ENCODE measurements at places on chromosomes 12 and 14. TPM values are rescaled to one million over a fixed set of nuclear protein-coding genes. Genes with fewer than 3 reads are reported as not detected.

DNA sequence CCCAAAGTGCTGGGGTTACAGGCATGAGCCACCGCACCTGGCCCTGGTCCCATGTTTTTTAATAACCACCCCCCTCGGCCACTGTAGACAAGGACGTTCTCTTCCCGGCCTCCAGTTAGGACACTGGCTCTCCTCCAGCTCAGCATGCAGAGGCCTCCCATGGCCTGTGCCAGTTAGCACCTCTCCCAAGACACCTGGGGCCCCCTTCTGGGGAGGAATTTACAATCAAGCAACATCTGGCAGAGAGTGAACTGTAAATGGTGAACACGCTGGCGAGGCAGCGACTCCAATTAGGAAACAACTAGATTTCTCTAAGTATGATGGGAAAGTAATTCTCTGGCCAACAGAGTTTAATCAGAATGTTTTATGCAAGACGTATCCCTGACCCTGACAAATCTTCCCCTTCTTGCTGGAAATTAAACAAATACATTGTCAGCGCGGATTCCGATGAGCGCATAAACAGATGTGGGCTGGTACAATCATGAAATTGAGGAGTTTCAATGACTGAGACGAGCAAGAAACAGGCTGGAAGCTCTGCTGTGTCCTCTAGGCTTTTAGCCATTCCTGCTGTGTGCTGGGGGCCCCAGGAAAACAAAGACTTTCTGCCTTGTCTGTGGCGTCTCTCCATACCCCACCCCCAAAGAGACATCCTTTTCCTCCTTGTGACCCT, 61.7 kb upstream of the DLK1 start:
- H3K27ac ChIP-seq, result no peak overlapping the region
- H3K27me3 ChIP-seq, result peaks cover 9% of the 10 kb centered on the region
- H3K36me3 ChIP-seq, result no peaks in the 10 kb centered on the region
- H3K4me1 ChIP-seq, result peaks cover 6% of the 10 kb centered on the region
- DNase-seq, result no peak

DNA sequence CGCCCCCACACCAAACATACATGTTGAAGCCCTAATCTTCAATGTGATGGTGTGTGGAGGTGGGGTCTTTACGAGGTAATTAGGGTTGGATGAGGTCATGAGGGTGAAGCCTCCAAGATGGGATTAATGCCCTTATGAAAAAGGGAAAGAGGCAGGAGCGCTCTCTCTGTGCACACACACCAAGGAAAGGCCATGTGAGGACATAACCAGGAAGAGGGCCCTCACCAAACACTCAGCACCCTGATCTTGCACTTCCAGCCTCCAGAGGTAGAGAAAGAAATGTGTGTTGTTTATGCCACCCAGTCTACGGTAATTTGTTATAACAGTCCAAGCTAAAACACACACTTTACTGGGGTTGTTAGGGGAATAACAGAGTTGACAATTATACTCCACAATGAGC, 14.6 kb upstream of the PITPNM2 start:
- no peak overlapping the region for H3K4me3 ChIP-seq
- H3K36me3 ChIP-seq, result peaks cover 39% of the 10 kb centered on the region
- H3K4me1 ChIP-seq, result peaks cover 11% of the 10 kb centered on the region
- peak overlapping the region; percentile 29 for H3K27ac ChIP-seq
- no peaks in the 10 kb centered on the region for H3K27me3 ChIP-seq
- DNase-seq, result no peak

DNA sequence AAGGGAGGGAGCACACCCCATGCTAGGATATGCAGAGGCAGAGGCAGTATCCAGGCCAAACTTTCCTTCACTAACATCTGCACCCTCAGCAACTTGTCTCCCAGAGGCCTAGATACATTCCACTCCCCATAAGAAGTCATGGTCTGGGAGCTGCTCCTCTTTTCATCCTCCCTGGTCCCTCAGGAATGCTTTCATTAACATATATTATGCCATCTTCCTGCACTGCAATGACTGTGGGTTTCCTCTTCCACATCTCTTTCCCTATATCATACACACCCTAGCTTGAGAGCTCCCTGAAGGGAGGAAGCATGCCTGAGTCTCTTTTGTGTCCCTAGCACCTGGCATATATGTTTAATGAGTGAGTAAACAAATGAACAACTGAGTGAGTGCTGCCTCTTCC, 8.6 kb downstream of the DDN start:
- no peak for DNase-seq
- H3K36me3 ChIP-seq, result no peaks in the 10 kb centered on the region
- peaks cover 66% of the 10 kb centered on the region for H3K27me3 ChIP-seq
- H3K4me1 ChIP-seq, result peaks cover 13% of the 10 kb centered on the region
- no peak overlapping the region for H3K4me3 ChIP-seq
- H3K27ac ChIP-seq, result no peak overlapping the region

DNA sequence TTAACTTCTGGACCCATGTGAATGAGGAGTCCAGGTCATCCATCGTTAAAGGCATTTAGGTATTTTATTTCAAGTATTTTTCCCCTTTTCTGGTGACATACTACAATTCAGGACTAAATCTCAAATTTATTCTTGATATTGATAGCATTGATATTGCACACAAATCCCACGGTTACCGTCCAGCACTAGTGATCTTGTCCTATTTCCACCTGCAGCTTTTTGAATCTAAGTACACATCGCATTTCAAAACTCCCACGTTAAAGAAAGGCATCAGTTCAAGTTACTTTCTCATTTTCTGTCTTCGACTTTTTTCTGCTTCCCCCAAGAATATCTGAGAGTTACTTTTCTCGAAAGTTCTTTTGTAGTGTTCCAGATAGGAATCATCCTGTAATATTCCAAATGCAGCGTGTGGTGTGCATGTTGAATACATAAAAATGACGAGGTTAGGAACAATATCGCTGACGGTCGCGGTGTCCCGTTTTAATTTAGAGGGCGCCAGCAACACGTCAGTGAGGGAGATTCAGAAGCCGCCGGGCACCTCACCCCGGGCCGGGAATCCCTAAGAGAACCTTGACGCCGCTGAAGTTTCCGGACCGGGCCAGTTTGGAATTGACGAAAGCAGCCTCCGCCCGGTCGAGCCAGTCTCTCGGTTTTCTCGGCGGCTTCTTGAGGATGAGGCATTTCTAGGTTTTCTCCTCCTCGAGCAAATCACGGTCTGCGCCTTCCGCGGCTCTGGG, 569 bp upstream of the RGS6 start:
- no peaks in the 10 kb centered on the region for H3K36me3 ChIP-seq
- H3K4me1 ChIP-seq, result peaks cover 16% of the 10 kb centered on the region
- DNase-seq, result no peak
- peaks cover 60% of the 10 kb centered on the region for H3K27me3 ChIP-seq
- H3K27ac ChIP-seq, result no peak overlapping the region
- H3K4me3 ChIP-seq, result no peak overlapping the region

- H3K4me3 ChIP-seq, result no peak overlapping the region
- peaks cover 24% of the 10 kb centered on the region for H3K27me3 ChIP-seq
- no peak overlapping the region for H3K27ac ChIP-seq
- DNase-seq, result no peak
Observed at GRCh38 chr14:20730891-20731290, 14.8 kb upstream of the EDDM3A start.

GRCh38 chr12:91753649-91754048, 392.0 kb downstream of the BTG1 start:
- DNase-seq, result no peak
- H3K27ac ChIP-seq, result no peak overlapping the region
- peaks cover 3% of the 10 kb centered on the region for H3K4me1 ChIP-seq
- H3K36me3 ChIP-seq, result peaks cover 8% of the 10 kb centered on the region
- no peak overlapping the region for H3K4me3 ChIP-seq
- H3K27me3 ChIP-seq, result no peaks in the 10 kb centered on the region

DNA sequence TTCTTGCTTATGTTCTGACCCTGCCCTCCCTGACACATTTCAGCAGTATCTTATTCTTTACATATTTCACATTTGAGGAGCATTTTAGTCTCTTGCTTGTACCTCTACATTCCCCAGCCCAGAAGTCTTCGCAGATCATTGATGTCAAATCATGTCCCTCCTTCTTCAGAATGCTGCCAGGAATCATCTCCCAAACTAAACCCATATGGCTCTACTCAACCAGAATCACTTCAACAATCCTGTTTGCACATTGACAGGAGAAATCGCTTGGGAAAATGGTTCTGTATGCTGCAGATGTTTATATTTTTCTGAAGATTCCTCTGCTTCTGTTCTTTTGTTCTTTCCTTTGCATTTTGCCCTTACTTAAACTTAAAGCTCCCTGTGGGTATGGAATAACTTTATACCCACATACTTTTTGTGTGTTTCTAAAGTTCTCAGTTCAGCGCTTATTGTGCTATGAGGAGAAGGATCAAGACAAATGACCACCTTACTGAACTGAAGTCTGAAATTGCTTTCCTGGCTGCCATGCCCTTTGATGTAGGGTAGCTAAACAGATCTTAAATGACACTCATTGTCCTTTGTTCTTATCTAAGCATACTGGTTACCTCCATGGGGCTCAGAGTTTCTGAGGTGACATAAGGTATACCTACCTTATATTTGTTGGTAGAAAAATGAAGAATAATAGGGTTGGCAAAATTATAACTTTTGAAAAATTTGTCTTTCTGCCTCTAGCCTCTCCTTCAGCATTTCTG, 134.6 kb downstream of the SLC25A21 start:
- H3K27ac ChIP-seq, result no peak overlapping the region
- no peaks in the 10 kb centered on the region for H3K4me1 ChIP-seq
- H3K27me3 ChIP-seq, result no peaks in the 10 kb centered on the region
- no peak overlapping the region for H3K4me3 ChIP-seq
- no peak for DNase-seq
- no peaks in the 10 kb centered on the region for H3K36me3 ChIP-seq

DNA sequence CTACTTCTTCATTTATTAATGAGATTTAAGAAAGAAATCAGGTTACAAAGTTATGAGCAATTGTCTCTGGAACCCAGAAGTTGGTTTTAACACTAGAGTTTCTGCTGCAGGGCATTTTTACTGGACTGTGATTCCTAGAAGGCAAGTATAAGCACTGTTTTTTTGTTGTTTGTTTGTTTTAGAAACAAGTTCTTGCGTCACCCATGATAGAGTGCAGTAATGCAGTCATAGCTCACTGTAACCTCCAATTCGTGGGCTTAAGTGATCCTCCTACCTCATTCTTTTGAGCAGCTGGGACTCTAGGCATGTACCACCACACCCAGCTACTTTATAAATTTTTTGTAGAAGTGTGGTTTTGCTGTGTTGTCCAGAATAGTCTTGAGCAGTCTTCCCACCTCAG, 25.6 kb downstream of the RAP1B start:
- peaks cover 73% of the 10 kb centered on the region for H3K4me1 ChIP-seq
- no peaks in the 10 kb centered on the region for H3K27me3 ChIP-seq
- DNase-seq, result no peak
- no peak overlapping the region for H3K4me3 ChIP-seq
- H3K27ac ChIP-seq, result no peak overlapping the region
- H3K36me3 ChIP-seq, result peaks cover 18% of the 10 kb centered on the region

The BHLHE41 gene
- total RNA-seq, result not detected

GRCh38 chr12:109591041-109591440, 17.4 kb downstream of the MVK start:
- no peaks in the 10 kb centered on the region for H3K27me3 ChIP-seq
- no peak overlapping the region for H3K4me3 ChIP-seq
- no peak for DNase-seq
- peaks cover 20% of the 10 kb centered on the region for H3K4me1 ChIP-seq
- no peak overlapping the region for H3K27ac ChIP-seq

The COX8C gene
- not detected for total RNA-seq

The KRT80 gene
- not detected for total RNA-seq

DNA sequence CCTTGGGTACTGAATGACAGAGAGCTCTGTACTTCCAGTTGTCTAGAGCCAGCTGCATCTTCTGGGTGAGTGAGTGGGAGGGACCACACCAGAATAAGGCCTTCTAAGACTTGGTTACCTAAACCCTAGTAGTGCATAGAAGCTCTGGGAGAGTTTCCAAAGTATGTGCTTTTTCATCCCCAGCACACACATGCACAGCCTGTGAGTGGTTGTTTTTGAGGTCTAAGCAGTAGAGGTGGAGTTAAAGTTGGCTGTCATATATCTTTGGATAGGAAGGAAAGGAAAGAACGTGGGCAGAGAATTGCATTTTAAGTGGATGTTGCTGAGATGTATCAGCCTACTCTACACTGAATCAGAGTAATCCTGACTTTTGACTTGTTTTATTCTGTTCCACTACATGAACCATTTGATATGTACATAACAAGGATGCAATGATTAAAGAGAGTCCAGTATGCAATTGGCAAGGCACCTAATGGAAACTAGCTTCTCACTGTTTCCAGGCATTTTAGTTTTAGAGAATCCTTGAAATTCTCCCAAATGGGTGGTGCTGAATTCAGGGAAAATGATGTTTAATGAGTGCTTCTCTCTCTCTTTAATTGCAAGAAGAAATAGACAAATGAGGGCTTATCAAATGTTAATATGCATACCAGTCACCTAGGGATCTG, 51.8 kb upstream of the PRICKLE1 start:
- H3K27ac ChIP-seq, result no peak overlapping the region
- no peak for DNase-seq
- H3K4me3 ChIP-seq, result no peak overlapping the region
- H3K4me1 ChIP-seq, result no peaks in the 10 kb centered on the region

DNA sequence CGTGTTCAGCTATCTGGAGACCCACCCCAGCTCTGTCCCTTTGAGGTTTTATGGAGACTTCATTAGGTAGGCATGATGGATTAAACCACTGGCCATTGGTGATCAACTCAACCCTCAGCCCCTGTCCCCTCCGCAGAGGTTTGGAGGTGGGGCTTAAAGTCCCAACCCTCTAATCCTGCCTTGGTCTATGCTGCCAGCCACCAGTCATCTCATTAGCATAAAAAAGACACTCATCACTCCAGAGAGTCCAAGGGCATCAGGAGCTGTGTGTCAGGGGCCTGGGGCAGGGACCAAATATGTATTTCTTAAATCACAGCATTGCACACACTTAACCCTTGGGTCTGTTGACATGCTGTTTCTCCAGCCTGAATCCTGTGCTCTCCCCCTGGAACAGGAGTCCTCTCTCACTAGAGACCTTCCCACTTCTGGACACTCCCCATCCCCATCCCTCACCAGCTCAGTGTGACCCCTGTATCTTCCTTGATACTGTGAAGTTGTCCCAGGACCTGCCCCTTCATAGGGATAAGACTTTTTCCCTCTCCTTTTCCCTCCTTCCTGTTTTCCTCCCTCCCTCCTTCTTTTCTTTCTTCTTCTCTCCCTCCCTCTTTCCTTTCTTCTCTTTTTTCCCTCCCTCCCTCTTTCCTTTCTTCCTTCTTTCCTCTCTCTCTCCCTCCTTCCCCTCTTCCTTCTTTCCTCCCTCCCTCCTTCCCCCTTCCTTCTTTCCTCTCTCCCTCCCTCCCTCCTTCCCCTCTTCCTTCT, 54.7 kb upstream of the CLMN start:
- H3K27ac ChIP-seq, result no peak overlapping the region
- H3K36me3 ChIP-seq, result no peaks in the 10 kb centered on the region
- H3K4me1 ChIP-seq, result no peaks in the 10 kb centered on the region
- H3K27me3 ChIP-seq, result peaks cover 25% of the 10 kb centered on the region
- no peak overlapping the region for H3K4me3 ChIP-seq

DNA sequence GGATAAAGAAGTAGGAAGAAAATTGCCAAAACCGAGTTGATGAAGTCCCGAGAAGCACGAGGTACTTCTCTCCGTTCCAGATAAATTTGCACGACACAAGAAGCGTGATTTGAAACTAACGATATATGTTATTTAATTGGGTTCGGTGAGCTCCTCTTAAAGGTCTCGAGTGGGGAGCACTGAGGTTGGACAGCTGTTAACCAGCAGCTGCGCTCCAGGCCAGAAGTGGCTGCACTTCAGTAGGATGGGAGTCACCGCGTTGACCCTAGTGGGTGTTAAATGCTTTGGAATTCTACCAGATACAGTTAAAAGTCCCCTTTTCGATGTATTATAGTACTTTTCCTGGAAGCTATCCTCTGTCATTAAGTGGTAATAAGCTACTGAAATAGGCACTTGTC, 953 bp upstream of the DCAF5 start:
- H3K27me3 ChIP-seq, result peaks cover 27% of the 10 kb centered on the region
- peak overlapping the region; percentile 84 for H3K27ac ChIP-seq
- DNase-seq, result no peak
- peaks cover 23% of the 10 kb centered on the region for H3K4me1 ChIP-seq

All from activated CD8-positive, alpha-beta memory T cell treated with anti-CD3 and anti-CD28 coated beads, Interleukin-2, amount 10 ng/mL, durations not matched to agents 7 days and 5 days (primary cell).